Activated CD4-positive, alpha-beta T cell treated with anti-CD3 and anti-CD28 coated beads, Interleukin-2, amount 50 U/mL, for 1 hour (primary cell): ENCODE measurements at places on chromosomes 1 and 21.
A peak's percentile ranks its signal among the peaks of the same experiment; 100 is the strongest.

GRCh38 chr1:236830560-236830959, 35.5 kb downstream of the MTR start:
- no peak for DNase-seq

- DNase-seq = no peak
These were observed 177.1 kb upstream of the RRP15 start for GRCh38 chr1:218108034-218108433.

DNA sequence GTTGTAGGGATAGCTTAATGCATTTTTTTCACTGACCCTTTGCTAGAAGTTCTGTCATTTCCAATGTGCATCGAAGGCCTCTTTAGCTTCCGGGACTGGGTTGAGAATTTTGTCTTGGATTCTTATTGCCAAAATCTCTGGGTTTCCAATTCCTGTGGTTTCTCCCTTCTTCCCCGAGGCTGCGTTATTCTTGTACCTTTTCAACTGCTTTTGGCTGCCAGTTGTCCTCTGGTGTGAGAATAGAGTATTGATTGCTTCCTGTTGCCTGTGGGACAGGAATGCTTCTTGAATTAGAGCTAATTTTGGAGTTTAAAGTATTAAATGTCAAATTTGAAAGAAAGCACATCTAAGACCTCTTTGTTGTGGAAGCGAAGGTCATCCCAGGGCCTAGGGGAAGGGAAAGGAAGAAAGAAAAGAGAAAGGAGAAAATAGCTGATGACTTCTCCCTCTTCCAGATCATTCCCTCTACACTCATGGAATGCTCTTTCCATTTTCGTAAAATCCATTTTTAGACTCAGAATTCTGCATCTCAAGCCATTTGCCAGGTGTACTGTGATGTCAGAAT, 21.1 kb downstream of the HUNK start:
- DNase-seq = no peak

- no peak for DNase-seq
These were observed 31.7 kb downstream of the ELK4 start for GRCh38 chr1:205600085-205600484.

GRCh38 chr1:178417858-178418257, 78.9 kb downstream of the CLEC20A start:
- no peak for DNase-seq

GRCh38 chr1:165144757-165145397, 211.6 kb downstream of the LMX1A start:
- peak; percentile 1 for DNase-seq

- no peak for DNase-seq
These were observed 292.0 kb upstream of the ADAMTS5 start for GRCh38 chr21:27258742-27259448.

- no peak for DNase-seq
These were observed 15.0 kb upstream of the BARHL2 start for GRCh38 chr1:90732136-90732535.

GRCh38 chr1:29282924-29283803, 46.8 kb downstream of the PTPRU start:
- DNase-seq = no peak

- no peak for DNase-seq
These were observed 32.1 kb downstream of the TLR5 start for GRCh38 chr1:223110952-223111351.

DNA sequence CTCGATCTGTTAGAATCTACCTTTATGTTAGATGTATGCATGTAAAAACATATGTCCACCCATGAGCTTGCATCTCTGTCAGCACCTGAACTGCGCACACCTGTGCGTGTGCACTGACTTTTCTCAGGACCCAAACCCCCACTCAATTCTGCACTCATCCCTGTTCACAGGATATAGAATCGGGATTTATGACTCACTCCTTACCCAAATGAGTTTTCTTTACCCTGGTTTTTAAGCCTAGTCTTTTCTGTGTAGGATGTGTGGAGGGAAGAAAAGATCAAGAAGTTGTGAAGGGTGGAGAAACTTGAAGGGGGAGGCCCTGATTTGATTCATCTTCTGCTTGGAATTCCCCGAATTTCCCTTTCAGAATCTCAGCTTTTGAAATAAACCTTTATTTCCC, 2.4 kb downstream of the ACKR1 start:
- no peak for DNase-seq

- no peak for DNase-seq
These were observed 13.0 kb downstream of the EXOC8 start for GRCh38 chr1:231324660-231325059.

- DNase-seq = no peak
These were observed 4.7 kb downstream of the IGSF8 start for GRCh38 chr1:160093624-160094290.

DNA sequence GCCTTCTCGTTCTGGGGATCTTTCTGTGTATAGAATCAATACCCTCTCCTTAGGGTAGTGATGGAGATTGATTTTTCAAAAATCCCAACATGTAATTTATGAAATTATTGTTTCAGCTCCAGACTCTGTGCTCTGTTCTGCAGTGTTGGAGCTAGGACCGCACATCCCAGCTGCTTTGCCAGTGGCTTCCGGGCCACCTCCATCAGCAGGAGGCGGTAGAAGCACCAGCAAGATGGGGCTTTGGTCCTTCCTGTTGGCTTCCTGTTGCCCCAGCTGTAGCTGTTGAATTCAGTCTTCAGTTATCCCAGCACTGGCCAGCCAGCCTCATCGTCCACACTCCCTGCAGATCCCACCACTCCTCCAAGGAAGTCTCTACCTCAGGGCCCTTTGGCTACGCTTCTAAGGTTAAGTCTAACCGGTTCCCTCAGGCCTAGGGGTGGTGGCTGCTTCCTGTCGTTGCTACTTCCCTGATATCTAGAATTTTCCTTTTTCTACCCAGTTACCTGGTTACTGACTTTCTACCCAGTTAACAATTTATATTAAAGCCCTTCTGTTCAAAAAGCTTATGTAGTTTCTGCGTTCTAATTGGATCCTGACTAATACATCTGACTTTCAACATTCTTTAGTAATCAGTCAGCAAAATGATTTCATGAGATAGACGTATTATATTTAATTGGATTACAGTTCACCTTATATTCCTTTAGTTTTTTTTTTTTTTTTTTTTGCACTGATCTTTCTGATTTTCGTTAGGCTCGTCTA, 24.6 kb downstream of the GALNT2 start:
- no peak for DNase-seq

DNA sequence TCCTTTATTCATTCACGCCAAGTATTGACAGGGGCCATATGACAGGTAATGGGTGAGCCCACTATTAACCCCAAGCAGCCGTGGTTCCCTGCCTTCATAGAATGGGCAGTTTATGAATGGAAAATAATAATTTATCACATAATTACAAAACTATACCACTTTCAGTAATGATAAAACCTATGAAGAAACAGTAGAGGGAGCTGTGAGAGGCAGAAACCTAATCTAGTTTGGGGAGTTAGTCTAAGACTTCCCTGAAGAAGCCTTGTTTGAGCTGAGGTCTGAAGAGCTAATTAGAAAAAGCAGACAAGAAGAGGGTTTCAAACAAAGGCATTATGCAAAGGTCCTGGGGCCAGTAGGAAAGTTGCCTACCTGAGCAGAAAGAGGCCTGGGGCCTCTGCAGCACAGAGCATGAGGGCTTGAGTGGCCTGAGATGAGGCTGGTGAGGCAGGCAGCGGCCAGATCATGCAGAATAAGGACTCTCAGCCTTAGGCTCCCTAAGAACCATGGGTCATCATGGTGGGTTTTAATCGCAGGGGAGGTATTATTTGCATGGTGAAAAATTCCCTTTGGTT, 142.8 kb downstream of the ATG4C start:
- no peak for DNase-seq
